ENCODE measurements at places on chromosomes 6 and 20.

DNA sequence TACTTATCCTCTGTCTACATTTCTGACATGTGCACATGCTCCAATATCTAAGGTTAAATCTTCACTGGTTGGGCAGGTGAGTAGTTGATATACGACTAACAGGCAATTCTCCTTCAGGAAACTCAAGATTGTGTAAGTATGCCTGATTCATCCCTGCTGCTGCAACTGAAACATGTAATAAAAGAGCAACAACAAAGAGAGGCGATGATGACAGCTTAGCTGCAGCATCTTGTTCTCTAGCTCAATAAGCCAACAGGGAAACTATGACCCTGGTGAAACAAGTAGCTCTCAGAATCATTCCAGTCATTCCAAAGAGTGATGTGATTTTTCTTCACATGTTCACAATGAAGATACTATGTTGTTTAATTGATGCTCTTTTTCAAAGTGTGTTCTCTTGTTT, 74.4 kb downstream of the ELOVL4 start:
- DNase-seq, result no peak

- DNase-seq, result no peak
Observed at GRCh38 chr6:141735126-141735525, 397.6 kb upstream of the GJE1 start.

DNA sequence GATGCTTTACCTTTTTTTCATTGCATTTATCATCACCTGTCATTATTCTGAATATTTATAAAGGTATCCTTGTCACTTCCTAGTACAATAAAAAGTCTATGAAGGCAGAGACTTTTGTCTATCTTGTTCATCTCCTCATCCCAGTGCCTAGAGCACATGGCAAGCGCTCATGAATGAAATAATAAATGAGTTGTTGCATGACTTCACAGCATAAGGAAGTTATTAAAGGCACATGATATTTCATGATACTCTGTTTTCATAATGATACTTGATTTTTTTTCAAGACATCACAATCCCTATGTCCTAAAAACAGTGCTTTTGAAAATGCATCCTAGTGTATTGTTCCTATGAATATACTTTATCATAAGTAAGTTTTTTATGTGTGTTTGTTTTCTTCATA, 310.6 kb upstream of the RSPO3 start:
- no peak for DNase-seq

GRCh38 chr6:90478789-90479602, 107.9 kb downstream of the MAP3K7 start:
- DNase-seq, result peak; percentile 81

DNA sequence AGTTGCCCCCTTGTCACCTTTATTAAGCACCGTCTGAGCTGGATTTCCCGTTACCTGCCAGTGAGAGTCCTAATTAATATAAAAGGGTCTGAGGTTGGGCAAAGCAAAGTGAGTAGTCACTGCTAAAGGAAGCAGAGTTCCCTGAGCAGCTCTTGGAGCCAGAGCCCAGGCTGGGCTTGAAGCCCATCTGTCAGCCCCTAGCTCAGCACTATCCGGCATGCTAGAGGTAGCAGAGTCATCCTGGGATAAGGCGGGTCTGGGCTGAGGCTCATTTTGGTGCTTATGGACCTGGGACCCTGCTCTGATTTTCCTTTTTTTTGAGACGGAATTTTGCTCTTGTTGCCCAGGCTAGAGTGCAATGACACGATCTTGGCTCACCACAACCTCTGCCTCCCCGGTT, 46.2 kb downstream of the ADNP start:
- no peak for DNase-seq

GRCh38 chr6:140604786-140605185, 1230.3 kb upstream of the CITED2 start:
- no peak for DNase-seq
